Stimulated activated CD4-positive, alpha-beta T cell treated with anti-CD3 and anti-CD28 coated beads, Interleukin-15, amount 100 ng/mL, for 24 hours (primary cell): ENCODE measurements at places on chromosomes 12 and 14.

DNA sequence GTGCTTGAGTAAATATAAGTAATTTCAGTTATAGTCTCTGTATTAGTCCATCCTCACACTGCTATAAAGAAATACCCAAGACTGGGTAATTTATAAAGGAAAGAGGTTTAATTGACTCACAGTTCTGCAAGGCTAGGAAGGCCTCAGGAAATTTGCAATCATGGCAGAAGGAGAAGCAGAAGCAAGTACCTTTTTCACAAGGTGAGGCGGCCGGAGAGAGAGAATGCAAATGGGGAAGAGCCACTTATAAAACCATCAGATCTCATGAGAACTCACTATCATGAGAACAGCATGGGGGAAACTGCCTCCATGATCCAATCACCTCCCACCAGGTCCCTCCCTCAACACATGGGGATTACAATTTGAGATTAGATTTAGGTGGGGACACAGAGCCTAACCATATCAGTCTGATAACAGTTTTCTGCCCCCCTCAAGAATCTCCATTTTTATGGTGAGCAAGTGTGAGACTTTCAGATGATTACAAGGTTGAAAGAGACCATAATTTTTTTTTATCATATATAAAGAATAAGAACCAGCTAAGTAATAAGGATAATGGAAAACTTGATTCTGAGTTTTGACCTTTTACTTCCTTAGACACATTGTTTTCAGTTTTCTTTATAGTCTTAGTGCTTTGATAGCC, 35.6 kb downstream of the LEMD3 start:
- DNase-seq, result no peak

DNA sequence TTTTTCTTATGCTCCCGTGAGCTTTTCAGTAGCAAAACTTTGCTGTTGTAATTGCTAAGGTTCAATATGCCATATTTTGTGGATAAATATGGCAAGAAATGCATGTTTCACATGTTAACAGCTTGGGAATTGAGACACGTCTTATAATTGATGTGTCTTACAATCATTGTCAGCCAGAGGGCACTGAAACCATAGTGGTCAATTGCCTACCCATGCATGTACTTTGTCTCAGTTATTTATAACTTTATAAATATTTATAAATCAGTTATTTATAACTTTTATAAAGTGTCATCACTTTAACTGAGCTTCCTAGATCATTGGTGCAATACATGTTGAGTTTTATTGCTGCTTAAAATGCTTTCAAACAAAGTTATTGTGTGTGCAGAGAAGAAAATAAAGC, 82.0 kb downstream of the CATSPERB start:
- DNase-seq, result peak; percentile 13

- no peak for DNase-seq
Observed at GRCh38 chr12:118582863-118583262, 206.5 kb downstream of the SUDS3 start.

- DNase-seq, result no peak
Observed at GRCh38 chr12:18264581-18265075, 3.3 kb downstream of the PIK3C2G start.

DNA sequence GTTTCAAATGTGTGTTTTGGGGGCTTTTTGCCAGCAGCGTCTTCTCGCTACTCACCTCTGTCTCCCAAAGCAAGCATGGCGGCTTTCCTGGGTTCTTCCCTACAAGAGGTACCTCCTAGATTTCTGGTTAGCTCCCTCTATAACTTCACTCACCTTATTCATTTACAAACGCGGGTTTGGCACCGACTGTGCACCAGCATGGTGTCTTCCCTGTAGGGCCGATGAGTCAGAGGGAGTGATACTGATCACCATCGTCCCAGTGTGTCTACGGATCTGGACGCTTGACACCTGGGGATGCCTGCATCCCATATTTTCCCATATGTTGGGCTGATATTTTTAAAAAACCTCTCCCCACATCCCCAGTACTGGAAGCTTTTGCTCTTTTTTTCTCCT, 8.0 kb upstream of the SERPINA12 start:
- DNase-seq, result no peak

- no peak for DNase-seq
Observed at GRCh38 chr14:68705741-68706283, 87.1 kb downstream of the ZFP36L1 start.

DNA sequence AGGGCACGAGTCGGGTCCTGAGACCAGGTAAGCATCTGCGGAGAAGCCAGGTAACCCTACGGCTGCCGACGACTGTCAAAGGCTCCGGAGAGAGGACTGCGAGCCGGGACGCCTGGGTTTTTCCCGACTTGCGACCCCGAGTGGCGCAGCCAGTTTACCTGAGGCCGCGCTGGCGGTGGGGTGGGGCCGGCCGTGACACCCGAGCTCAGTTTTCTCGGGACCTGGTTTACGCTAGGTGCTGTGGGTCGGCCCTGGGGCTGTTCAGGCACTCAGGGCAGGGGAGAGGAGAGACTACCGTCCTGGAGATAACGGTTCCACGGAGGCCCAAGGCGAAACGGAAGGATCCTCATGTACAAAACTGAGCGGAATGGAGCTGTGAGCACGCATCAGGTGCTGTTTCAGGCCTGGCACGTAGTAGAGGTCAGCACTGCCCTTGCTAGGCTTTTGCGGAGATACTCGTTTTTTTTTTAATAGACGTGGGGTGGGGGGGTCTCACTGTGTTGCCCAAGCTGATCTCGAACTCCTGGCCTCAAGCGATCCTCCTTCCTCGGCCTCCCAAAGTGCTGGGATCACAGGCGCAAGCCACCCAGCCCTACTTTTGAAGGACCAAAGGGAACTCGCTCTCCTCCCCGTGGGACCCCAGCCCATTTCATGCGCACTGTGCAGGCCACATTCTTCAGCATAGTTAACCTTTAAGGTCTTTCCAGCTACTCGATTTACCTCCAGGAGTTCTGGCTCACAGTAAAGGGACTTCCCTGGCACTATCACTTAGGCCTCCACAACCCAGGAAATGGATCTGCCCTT, 471 bp downstream of the MTRFR start:
- DNase-seq, result no peak

- DNase-seq, result no peak
Observed at GRCh38 chr14:20356422-20356821, 13.0 kb downstream of the PARP2 start.

DNA sequence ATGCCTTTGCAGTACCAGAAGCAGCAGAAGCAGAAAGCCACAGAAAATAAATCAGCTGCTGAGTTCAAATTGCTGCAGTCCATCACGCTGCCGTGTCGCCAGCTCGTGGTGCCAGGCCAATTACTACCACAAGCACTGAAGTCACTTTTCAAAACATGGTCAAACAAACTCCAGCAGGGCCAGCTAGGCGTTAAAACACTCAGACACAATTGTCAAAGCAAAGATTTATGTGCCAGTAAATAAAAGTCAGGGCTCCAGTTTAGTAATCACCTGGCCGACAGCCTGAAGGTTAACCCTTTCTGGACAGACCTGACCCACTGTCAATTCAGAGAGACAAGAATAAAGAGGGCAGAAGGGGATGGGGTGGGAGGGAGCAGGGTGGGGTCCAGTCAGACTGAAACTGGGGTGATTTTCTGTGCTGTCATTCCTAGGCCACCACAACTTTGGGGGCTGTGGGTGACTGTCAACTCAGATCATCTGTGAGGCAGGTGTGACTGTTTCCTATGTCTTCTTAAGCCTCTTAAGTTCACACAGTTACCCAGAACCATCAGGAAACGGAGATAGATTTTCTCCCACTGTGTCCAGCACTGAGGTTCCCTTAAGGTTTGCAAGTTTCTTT, 109.8 kb upstream of the FUT8 start:
- peak; percentile 72 for DNase-seq

DNA sequence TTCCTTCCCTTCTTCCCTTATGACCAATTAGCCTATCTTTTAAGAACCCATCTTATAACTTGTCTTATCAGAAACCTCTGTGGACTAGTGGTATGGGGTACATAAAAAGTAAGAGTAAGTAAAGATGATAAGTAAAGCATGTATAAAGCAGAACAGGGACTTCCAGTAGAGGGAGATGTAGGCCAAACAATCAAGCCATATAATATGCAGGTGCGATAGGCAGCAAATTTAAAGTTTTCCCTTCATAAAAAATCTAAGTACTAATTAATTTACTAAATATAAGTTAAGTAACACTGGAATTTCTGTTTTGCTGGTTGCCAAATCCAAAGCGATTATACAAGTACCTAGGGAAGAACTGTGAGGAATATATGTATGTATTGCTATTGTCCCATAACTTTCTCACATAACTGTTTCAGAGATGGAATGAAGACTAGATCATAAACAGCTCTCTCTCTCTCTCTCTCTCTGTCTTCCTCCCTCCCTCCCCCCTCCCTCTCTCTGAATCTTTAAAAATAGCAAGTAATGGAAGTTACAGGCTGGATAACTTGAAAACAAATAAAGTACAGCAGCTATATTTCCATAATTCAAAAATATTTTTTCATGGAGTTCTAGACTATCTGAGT, 25.7 kb downstream of the METTL25 start:
- DNase-seq, result no peak

DNA sequence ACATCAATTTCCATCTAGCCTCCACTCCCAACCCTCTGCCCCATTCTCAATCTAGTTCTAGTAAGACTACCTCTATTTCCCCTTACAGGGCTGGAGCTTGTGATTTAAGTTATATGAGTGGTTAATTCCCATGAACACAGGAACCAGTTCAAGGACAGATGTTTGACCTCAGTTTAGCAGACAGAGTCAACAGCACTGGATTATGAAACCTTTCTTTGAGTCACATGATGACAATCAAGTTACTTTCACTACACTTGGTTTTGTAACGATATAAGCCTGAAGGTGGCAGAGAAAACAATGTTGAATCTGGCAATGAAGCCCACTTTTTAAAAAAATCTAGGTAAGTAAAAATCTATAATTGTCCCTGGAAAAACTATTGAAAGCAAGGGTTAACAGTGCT, 1646.2 kb upstream of the FLRT2 start:
- DNase-seq, result no peak

- no peak for DNase-seq
Observed at GRCh38 chr12:50082644-50083043, 2.5 kb upstream of the SMARCD1 start.

DNA sequence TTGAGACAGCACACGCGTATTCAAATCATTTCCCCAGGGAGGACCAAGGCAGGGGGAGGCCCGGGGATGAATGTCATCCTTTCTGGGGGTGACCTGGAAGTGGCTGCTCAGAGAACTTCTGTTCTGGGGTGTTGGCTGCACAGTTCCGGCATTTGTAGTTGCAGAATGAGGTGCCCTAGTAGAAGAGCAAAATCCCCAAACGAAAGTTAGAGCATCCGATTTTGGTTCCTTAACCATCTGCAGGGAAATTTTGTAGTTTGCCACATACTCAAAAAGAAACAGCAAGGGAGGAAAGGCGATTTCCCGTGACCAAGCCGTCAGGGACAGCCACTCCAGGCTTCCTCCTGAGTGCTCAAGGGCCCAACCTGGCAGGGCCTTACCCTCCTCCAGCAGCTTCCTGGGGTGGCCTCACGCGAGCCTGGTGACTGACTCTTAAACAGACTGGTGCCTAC, 13.0 kb upstream of the TRAF3 start:
- no peak for DNase-seq

DNA sequence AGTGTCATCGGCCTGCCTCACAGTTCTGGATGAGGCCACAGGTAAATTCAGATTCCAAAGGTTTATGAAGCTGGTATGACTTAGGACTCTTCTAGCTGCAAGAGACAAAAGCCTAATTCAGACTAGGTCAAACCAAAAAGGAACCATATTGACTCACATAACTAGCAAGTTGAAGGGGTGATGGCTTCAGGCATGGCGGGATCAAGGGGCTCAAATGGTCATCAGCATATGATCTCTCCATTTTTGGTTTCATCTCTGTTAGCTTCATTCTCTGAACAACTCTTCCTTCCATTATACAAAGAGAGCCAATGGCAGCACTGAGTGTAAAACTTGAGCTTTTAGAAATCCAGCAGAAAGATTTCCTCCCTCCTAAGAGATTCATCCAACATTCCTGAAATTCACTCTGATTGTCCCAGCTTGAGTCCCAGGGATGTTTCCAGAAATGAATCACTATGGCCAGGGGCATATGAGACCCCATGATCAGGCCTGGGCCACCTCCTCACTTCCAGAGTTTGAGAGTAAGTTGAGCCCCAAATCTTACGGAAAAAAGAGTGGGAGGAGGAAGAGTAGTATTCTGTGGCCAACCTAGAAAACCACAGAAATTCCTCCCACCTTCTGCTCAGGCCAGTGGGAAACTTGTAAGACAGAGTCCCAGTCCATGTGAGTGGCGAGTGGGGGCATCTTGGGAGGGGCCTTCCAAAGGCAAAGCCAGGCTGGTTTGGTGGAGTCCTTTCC, 2.0 kb upstream of the MAP1LC3B2 start:
- DNase-seq, result no peak

GRCh38 chr12:103667125-103667524, 80.1 kb downstream of the STAB2 start:
- no peak for DNase-seq

DNA sequence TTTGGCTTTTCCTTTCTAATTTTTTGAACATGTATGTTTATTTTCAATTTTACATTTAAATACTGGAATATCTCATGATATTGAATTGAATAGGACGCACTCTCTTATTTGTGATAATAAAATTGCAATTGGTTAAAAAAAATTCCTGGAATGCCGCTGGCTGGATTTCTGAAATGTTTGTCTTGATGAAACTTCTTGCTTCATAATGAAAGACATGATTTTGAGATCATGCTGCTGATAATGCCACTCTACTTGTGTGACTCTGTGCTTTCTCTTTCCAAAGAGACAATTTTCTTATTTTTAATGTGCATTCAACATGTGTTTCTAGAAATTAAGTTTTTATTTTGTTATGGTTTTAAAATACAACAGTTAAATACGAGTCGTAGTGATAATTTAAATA, 465.7 kb upstream of the FAR2 start:
- DNase-seq, result no peak

- no peak for DNase-seq
Observed at GRCh38 chr12:119479121-119479561, 114.4 kb upstream of the TMEM233 start.

DNA sequence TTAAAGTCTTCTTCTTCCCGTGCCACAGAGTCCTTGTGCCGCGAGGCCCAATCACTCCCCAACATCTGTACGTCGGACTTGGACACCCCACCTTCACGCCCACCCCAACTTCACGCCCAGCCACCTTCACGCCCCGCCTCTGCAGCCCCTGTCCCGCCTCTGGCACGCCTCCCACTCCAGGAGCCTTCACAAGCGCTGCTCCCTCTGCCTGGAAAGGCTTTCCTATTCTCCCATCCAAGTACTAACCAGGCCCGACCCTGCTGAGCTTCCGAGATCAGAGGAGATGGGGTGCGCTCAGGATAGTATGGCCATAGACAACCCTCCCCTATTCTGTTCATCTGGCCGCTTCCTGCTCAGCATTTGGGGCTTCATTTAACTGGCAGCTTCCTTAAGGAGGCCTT, 17.3 kb upstream of the EIF5 start:
- no peak for DNase-seq

- no peak for DNase-seq
Observed at GRCh38 chr14:72675126-72675525, 218.8 kb downstream of the DPF3 start.

GRCh38 chr12:119446459-119446858, 111.9 kb downstream of the CCDC60 start:
- no peak for DNase-seq

- no peak for DNase-seq
Observed at GRCh38 chr14:95935228-95935822, 58.7 kb downstream of the TUNAR start.

GRCh38 chr14:39229222-39229543, 4.5 kb upstream of the MIA2 start:
- peak; percentile 69 for DNase-seq
